NB4 (cell line): ENCODE measurements at places on chromosomes 1 and 21.

DNA sequence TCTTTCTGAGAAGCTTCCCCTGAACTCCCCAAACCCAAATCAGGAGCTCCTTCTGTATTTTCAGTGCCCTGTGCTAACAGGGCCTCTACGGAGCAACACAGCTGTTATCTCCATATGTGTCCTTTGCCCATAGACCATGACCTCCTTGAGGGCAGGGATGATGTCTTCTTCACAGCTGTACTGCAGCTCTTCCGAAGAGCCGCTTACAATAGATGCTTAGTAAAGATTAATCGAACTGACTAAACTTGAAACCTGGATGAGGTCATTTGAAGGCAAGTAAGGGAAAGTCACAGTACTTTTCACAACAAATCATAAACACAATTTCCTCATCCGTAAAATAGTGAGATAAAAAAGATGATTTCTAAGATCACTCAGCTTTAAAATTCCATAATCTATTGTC lies 4.4 kb upstream of the KCNN3 start:
- no peak for DNase-seq

GRCh38 chr1:66380452-66381212 lies 153.3 kb upstream of the SGIP1 start:
- peak; percentile 83 for DNase-seq

DNA sequence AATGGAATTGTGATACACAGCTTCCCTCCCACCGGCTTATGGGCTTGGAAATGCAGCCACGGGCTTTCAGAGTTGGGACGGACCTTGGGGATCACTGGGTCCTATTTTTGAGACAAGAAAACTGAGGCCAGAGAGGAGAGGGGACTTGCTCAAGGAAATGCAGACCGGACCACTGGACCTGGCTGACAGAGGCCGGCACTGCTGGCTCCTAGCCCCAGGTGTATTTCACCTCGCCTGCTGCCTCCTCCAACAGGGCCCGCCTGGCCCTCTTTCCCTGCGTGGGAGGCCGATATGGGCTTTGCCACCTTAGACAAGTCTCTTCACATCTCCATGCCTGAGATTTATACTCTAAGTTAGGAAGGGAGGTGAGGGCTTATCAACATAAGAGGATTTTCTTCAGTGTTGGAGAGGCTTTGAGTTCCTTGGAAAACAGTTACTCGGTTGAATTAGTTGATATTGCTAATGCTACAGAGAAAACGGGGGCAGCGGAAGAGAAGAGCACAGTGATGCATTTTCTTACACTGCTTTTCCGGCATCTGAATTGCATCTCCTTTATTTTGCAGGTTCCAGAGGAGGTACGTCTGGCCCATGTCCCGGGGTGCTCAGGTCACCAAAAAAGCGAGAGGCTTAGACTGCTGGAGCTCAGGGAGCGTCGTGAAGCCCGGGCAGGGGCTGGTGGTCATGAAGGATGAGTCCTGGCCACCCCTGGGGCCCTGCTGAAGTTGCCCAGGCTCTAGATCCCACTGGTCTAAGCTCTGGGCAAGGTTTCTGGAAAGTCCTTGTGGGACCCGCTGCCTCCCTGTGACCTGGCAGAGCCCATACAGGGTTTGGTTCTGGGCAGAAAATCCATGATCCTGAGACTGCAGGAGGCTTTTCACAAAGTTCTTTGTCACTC lies 44.7 kb downstream of the CAPN2 start:
- no peak for DNase-seq

DNA sequence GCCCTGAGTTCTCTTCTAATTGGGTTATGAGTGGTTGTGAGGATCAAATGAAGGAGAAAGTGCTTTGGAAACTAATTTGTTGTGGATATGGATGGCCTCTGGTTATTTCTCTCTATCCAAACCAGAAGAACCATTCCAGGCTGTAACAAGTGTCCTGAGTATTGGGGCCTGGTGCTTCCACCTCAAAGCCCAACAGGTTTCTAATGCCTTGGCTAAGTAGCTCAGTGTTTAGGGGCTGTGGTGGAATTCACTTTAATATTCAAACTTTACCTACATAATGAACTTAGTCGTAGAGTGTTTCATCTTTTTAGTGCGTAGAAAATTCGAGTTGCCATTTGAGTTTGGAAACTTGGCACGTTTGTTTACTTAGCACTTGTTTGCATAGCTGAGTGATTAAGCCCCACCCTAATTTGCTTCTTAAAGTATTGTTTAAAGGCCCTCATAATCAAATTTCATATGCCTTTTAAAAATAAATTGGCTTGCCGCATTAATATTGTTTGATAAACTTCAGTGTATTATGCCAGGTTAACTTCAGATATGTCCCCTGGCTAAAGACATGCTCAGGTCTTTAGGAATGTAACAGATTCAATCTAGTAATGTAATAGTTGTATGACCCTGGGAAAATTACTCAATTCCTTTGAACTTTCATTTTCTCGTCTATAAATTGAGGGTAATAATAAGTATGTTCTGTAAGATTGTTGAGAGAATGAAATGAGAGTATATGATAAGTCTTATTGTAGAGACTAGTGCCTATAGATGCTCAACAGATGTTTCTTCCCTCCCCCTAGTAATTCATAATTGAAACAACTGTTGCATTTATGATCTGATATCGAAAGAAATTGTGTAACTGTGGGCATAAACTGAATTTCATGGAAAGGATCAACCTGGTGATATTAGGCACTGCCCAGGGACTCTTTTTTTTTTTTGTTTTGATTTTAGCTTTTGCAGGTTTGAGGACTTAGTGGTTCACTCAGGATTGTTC lies 1.6 kb downstream of the AGO4 start:
- no peak for DNase-seq

DNA sequence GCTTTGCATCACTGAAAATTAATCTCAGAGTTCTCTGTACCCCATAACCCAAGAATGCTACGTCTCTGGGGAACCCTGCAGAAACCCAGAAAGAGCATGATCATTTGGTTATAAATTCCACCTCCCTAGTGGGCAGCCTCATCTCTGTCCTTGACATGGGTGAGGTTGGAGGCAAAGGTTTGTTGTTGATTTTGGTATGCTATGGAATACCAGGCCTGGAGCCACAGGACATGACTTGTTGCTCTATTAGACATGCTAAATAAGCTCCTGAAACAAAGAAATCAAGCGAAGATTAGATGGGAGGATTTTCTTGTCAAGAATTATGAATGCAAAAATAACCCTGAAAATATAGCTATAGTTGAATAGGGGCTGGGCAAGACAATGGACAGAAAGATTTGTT lies 197.4 kb upstream of the CAMK1G start:
- DNase-seq: no peak

DNA sequence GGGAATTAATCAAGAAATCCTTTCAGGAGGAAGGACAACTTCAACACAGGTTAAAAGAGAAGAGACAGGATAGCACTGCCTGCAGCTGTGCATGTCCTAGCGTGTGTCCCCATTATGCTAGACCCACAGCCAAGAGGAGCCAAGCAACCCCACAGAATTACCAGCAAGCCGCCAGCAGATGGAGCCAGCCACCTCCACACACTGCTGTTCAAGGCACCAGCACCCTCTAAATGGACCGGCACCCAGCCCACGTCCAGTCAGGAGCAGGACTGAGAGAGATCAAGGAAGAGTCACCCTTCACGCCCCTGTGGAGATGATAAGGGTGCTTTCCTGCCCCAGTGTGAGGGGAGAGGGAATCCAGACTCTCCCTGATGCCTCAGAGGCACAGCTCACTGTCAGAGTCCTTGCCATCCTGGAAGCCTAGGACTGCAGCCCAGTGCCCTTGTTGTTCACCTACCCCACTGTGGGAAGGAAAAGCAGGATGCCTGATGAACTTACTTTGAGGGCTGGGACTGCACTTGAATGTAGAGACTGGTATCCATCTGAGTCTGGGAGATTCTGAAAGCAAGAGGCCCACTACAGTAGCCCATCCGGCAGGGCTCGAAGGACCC lies 37.1 kb upstream of the CTTNBP2NL start:
- peak; percentile 34 for DNase-seq

GRCh38 chr1:19120070-19120469 lies 90.0 kb downstream of the UBR4 start:
- DNase-seq: no peak

DNA sequence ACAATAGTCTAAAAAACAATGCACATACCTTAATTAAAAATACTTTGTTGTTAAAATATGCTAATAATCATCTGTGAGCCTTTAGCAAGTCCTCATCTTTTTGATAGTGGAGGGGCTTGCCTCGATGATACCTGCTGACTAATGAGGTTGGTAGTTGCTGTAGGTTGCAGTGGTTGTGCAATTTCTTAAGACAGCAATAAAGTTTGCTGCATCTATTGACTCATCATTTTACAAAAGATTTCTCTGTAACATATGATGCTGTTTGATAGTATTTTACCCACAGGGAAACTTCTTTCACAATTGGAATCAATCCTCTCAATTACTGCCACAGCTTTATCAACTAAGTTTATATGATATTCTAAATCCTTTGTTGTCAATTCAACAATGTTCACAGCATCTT lies 7.6 kb downstream of the C1orf87 start:
- DNase-seq: peak; percentile 2

DNA sequence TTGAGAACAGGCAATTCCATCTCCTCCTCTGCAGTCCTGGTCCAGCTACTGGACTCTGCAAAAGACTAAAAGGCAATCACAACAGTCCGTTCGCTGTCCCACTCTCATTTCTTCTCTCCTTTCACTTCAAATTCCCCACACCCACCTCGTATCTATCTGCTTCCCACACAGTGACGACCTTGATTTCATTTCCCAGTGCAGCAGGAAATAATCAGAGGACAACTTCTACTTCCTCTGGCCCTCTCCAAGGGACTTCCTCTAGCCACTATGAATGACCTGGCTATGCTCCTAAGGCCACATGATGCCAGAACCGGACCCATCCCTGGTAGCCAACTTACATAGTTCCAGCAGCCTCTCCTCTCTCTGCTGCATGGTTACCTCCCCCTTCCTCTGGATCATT lies 8.0 kb downstream of the NOL9 start:
- DNase-seq: no peak

DNA sequence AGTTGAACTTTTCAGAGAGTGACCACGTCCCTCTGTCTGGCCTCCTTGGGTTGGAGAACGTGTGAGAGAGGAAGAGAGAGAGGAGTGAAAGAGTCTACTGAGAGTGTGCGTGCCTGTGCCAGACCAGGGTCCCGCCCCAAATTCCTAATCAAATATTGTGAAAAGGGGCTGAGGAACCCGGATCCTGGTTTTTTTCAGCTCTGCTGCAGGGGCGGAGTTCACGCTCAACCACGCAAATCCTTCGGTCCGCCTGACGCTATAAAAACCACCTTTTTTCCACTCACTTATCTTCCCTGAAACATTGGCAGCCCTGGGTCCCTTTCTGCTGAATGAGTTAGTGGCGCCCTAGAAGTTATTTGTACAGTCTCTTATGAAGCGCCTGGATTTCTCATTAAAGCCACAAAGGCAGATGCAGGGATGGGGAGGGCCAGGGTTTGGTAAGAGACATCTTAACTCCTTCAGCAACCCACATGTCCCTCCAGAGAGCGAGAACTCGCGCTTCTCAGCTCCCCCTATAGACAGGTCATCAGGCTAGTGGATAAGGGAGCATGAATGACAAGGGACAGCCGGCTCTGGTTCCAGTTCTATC lies at the start of gene FMOD:
Gene FMOD, minus strand, starts transcription at position 86 of the 589 bp plus-strand sequence. CDS start 2,852 bp downstream, outside the sequence.
- peak; percentile 25 for DNase-seq

- DNase-seq: no peak
These were observed 27.9 kb downstream of the MRPL39 start for GRCh38 chr21:25579226-25580013.

DNA sequence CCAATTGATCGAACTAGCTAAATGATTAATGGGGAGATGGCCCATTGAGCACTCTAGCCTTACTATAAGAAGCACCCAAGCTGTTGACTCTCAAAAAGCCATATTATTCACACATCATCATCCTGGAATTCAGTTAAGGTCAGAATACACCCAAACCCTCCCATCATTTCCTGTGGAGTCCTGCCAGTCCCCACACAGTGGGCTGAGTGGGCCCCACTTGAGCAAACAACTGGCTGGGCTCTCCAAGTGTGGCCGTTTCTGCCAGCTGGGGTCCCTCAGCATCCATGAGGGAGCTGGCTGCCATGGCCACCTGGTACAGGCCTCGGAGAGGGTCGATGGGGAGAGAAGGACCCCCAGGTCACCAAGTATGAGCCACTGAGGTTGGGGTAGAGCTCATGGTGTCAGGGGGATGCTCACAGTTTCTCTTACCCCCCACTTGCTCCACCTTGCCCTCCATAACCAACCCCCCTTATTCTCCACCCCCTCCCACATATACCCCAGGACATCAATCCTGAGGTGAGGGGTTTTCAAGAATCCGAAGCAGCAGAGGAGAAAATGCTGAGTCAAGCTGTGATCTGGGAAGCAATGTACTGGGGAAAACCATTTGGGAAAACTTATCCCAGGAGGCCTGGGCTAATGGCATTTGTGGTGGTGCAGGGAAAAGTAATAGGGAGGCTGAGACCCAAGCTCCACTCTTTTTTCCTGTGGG lies 60.3 kb downstream of the UBE2T start:
- DNase-seq: no peak

DNA sequence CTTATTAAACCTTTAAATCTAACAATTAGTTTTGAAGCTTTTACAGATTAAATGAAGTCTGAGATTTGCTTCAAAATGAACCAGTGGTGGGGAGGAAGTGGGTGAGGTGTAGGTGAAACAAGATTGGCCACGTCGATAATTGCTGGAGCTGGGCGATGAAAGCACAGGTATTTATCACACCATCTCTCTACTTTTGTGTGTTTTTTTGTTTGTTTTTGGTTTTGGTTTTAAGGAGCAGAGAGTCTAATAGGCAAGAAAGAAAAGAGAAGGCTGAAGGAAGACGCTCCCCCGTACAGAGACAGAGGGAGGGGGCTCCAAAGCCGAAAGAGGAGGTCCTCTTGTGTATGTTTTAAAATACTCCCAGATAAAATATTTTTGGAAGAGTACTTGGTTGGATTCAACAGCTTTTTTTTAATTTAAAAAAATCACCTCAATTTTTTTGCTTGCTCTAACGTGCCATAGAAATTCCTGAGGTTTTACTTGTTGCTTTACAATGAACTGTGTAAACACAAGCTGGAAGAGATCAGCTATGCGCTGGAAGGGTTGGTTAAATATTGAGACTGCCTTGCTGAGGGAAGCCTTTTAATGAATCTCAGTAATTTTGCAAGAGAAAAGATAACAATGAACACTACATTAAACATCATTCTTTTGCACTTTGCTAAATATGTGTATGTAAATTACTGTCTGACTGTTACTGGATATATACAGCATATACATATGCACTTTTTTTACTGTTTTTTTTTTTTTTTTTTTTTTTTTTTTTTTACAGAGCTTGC lies 6.7 kb upstream of the LGALS8 start:
- DNase-seq: no peak

DNA sequence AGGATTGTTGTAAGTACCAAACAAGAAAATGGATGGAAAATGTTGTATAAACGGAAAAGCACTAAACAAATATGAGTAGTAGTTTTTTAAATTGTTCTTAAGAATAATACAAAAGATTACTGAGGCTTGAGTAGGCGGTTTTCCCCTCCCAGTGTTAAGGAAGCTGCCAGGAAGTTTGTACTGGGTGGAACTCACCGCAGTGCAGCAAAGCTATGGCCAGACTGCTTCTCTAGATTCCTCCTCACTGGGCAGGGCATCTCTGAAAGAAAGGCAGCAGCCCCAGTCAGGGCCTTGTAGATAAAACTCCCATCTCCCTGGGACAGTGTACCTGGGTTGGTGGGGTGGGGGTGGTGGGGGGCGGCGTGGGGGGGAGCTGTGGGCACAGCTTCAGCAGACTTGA lies 58.7 kb downstream of the XCL2 start:
- no peak for DNase-seq
